ENCODE measurements at places on chromosomes 16 and 17. TPM values are rescaled to one million over a fixed set of nuclear protein-coding genes. Genes with fewer than 3 reads are reported as not detected.

LGALS9 gene
- 62.0 TPM for total RNA-seq

FOXN1 gene
- total RNA-seq = not detected

TBC1D3H gene
- total RNA-seq = not detected

PDILT gene
- total RNA-seq = not detected

KCNH4 gene
- total RNA-seq = 0.16 TPM

CDH8 gene
- 0.40 TPM for total RNA-seq

SDR42E2 gene
- total RNA-seq = not detected

CEMP1 gene
- 0.40 TPM for total RNA-seq

KIF1C gene
- 147 TPM for total RNA-seq

CRHR1 gene
- 0.35 TPM for total RNA-seq

SEPTIN12 gene
- total RNA-seq = not detected

IGSF6 gene
- 0.62 TPM for total RNA-seq

RAP1GAP2 gene
- total RNA-seq = 19.5 TPM

NHERF2 gene
- total RNA-seq = 106 TPM

TAT gene
- not detected for total RNA-seq
